ENCODE measurements at places on chromosomes 1 and 21. TPM values are rescaled to one million over a fixed set of nuclear protein-coding genes. Genes with fewer than 3 reads are reported as not detected.
A peak's percentile ranks its signal among the peaks of the same experiment; 100 is the strongest.

CZIB gene
- 52.6 TPM for total RNA-seq

KCND3 gene
- 2.1 TPM for total RNA-seq

EFNA1 gene
- total RNA-seq: 31.3 TPM

FCRL5 gene
- total RNA-seq: not detected

LCE2A gene
- not detected for total RNA-seq

TMPRSS2 gene
- 0.21 TPM for total RNA-seq

IL12RB2 gene
- total RNA-seq: not detected

- H3K36me3 ChIP-seq: no peaks in the 10 kb centered on the region
- H3K27me3 ChIP-seq: no peaks in the 10 kb centered on the region
- H3K27ac ChIP-seq: peak overlapping the region; percentile 31
- no peak overlapping the region for H3K4me3 ChIP-seq
- no peak for DNase-seq
These were observed 242.5 kb upstream of the SGIP1 start for GRCh38 chr1:66291531-66291864.

DNA sequence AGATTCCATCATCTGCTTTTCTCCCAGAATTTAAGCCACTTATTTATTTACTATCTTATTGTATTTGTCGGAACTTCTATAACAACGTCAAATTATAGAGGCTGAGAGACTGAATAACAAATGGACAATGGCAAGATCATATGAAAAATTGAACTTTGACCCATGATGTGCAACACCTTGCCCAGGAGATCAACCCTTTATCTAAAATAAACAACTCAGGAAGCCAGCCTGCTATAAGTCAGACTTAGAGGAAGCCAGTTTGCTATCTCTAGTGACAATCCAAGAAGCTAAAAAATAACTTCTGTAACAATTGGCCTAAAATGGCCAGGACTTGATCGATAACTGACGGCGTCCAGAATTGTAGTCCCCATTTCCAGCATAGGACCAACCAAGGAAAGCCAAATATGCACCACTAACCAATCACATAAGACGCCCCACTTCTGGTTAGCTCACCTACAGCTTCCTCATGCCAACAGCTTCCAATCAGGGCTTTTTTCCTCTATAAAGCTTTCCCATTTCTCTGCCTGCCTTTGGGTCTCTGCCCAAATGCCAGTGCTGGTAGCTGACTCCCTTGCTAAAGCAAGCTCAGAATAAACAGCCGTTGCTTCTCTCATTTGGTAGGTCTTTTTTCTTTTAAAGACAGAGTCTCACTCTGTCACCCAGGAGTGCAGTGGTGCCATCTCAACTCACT, 28.5 kb downstream of the ANP32E start:
- no peak for DNase-seq
- H3K27ac ChIP-seq: no peak overlapping the region
- no peak overlapping the region for H3K4me3 ChIP-seq
- no peaks in the 10 kb centered on the region for H3K27me3 ChIP-seq
- H3K36me3 ChIP-seq: no peaks in the 10 kb centered on the region
- no peaks in the 10 kb centered on the region for H3K4me1 ChIP-seq

- no peak overlapping the region for H3K4me3 ChIP-seq
- peaks cover 2% of the 10 kb centered on the region for H3K4me1 ChIP-seq
- no peak overlapping the region for H3K27ac ChIP-seq
- H3K27me3 ChIP-seq: peaks cover 3% of the 10 kb centered on the region
- no peak for DNase-seq
These were observed 77.1 kb upstream of the KCTD3 start for GRCh38 chr1:215489771-215490565.

DNA sequence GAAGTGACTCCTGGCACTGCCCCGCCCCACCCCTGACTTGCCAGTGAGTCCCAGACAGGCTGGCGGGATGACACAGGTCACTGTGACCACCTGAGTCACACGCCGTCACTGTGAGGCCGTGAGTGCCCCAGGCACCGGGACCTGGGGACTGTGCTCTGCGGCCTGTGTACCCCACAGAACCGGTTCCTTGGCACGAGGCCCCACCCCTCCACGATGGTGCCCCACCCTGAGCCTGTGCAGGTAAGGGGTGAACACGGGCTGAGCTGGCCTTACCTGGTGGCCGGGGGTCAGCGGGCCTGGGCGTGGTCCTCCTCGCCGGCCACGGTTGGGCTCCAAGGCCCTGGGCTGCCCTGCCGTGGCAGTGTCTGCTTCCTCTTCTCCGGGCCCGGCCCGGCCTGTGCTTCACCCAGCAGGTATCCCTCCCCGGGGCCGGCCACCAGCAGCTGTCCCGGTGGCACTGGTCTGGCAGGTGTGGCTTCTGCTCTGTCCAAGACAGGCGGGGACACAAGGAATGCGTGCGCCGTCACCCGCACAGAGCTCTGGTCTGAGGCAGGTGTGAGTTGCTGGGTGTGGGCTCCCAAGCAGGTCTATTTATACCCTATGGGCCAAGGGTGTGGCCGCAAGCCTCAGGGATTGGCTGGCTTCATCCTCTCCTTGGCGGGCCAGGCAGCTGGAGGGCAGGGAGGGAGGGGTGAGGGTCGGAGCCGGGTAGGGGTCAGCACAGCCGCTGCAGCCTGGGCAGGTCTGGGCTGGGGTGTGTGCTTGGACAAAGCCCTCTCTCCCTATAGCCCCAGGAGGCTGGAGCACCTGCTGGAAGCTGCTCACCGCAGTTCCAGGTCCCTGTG, at the start of gene RNF223:
Gene RNF223, minus strand, starts transcription at position 564 of the 845 bp plus-strand sequence. CDS start 1,740 bp downstream, outside the sequence.
- H3K27me3 ChIP-seq: no peaks in the 10 kb centered on the region
- no peak within 1 kb of the TSS for H3K27ac ChIP-seq
- H3K36me3 ChIP-seq: no peaks in the 10 kb centered on the region

- DNase-seq: no peak
- no peak overlapping the region for H3K4me3 ChIP-seq
- H3K4me1 ChIP-seq: peaks cover 8% of the 10 kb centered on the region
- H3K27ac ChIP-seq: no peak overlapping the region
- no peaks in the 10 kb centered on the region for H3K27me3 ChIP-seq
These were observed 6.1 kb downstream of the ZNF124 start for GRCh38 chr1:247165674-247166073.

- no peak overlapping the region for H3K27ac ChIP-seq
- peaks cover 7% of the 10 kb centered on the region for H3K4me1 ChIP-seq
- no peak overlapping the region for H3K4me3 ChIP-seq
- no peaks in the 10 kb centered on the region for H3K27me3 ChIP-seq
- no peak for DNase-seq
- H3K36me3 ChIP-seq: no peaks in the 10 kb centered on the region
These were observed 28.4 kb upstream of the PLEKHO1 start for GRCh38 chr1:150121236-150121862.

DNA sequence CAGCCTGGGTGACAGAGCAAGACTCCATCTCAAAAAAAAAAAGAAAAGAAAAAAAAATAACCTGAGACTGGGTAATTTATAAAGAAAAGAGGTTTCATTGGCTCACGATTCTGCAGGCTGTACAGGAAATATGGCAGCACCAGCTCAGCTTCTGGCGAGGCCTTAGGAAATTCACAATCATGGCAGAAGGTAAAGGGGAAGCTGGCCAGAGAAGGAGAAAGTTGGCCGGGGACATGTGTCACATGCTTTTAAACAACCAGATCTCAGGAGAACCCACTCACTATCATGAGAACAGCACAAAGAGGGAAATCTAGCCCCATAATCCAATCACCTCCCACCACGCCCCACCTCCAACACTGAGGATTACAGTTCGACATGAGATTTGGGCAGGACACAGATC, 125.3 kb downstream of the DISP1 start:
- H3K4me1 ChIP-seq: peaks cover 9% of the 10 kb centered on the region
- H3K36me3 ChIP-seq: no peaks in the 10 kb centered on the region
- no peaks in the 10 kb centered on the region for H3K27me3 ChIP-seq

GRCh38 chr1:93816970-93817678, 61.9 kb downstream of the DNTTIP2 start:
- no peak for DNase-seq
- peaks cover 39% of the 10 kb centered on the region for H3K4me1 ChIP-seq
- H3K4me3 ChIP-seq: no peak overlapping the region
- peak overlapping the region; percentile 72 for H3K27ac ChIP-seq
- no peaks in the 10 kb centered on the region for H3K27me3 ChIP-seq
- H3K36me3 ChIP-seq: no peaks in the 10 kb centered on the region

GRCh38 chr1:7558041-7558461, 213.0 kb upstream of the VAMP3 start:
- H3K36me3 ChIP-seq: peaks cover 2% of the 10 kb centered on the region
- no peak overlapping the region for H3K27ac ChIP-seq
- DNase-seq: no peak
- H3K27me3 ChIP-seq: no peaks in the 10 kb centered on the region

GRCh38 chr1:167541003-167541402, 12.6 kb downstream of the CREG1 start:
- no peak overlapping the region for H3K4me3 ChIP-seq
- DNase-seq: no peak
- no peaks in the 10 kb centered on the region for H3K36me3 ChIP-seq
- no peak overlapping the region for H3K27ac ChIP-seq
- H3K27me3 ChIP-seq: peaks cover 15% of the 10 kb centered on the region

Data from osteocyte (in vitro differentiated cells).